ENCODE measurements at places on chromosomes 1 and 21.

DNA sequence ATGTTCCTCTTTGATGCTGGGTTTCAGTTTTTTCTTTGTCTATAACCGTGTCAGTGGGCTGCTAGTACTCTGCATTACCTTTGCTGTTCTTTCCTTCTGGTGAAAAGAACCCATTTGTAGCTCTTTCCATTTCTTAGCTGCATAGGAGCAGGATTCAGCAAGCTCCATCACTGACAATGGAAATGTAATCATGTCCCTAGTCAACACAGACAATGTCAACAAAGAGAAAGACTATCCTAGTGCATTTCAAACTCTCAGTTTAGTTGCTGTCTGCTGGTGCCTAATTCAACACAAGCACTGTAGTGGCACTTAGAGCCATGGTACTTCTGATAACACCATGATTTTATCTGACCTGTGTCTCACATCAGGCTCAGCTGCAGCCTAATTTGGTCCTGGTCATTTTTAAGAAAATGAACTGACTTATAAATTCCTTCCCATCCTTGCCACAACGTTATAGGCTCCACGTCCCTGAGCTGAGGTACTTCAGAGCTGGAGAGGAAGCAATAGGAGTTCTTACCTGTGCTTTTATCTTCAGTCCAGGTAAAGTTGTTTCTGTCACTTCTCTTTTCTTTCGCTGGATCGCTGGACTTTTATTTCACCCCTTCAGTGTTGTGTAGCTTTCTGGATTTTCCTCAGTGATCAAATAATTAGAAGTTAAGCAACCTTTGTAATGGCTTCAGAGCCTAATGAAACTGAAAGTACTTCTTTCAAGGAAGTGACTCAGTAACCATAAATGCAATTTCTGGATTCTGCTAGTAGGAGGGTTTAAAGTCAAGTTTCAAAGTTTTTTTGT lies at the start of gene GBP3:
GBP3 (minus strand) TSS at position 700 of the 793 bp plus-strand sequence. CDS start 2,145 bp downstream, outside the sequence.
- DNase-seq, result no peak

DNA sequence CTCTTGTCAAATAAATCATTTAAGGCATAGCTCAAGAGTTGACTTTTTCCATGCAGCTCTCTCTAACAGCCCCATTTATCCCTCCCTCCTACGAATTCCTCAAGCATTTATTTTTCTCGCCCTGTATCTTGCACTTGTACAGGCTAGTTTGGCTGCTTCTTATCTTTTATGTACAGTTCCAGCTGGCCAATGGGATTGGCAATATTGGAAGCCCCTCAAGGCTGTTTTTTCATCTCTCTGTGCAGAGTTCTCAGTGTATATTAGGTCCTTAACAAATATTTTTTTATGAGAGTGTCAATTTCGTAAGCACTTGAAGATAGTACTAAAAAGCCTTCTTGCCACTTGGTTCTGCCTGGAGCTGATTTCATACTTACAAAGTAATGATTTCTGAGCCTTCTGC lies 356.0 kb downstream of the ST6GALNAC3 start:
- no peak for DNase-seq

- no peak for DNase-seq
Measured at GRCh38 chr1:232385221-232385620, 244.7 kb downstream of the SIPA1L2 start.

DNA sequence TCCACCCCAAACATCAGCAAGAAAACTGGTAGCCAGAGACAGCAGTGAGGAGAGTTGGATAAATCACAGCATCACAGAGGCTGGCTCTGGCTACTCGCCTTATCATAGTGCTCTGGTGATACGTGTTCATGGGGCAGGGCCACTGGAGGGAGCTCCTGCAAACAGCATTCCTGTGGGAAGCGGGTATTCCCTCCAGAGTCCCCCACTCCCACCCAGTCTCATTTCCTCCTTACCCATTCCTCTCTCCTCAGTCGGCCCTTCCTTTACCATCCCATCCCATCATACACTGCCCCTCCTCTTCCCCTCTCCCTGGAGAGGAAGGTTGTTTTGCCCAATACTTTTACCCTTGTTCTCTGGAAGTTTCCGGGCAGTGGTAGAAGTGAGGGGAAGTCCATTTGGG lies 7.1 kb downstream of the NHLH2 start:
- no peak for DNase-seq

All from femur (tissue), 1 donor.